Endothelial cell of umbilical vein (primary cell): ENCODE measurements at places on chromosomes 16 and 17.

- no peak for DNase-seq
These were observed 176.7 kb downstream of the ABCC12 start for GRCh38 chr16:47979164-47979520.

GRCh38 chr17:2691069-2691871 is 20.3 kb downstream of the CLUH start:
- no peak for DNase-seq

DNA sequence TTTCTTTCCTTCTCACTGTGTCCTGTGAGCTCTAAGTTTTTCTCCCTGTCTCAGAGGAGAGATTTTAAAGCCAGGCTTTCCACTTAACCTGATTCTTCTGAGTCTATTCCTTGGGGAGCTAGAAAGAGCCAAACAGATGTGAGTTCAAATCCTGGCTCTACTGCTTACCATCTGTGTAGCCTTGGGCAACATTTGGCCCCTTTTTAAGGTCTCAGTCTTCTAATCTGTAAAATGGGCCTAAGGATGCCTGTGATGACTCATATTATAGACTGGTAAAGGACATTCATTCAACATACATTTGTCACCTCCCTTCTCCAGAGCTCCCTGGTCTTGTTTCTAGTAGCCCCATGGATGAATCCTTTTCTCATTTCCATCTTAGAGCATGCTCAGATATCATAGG is 304.0 kb downstream of the SHISA9 start:
- DNase-seq, result no peak

DNA sequence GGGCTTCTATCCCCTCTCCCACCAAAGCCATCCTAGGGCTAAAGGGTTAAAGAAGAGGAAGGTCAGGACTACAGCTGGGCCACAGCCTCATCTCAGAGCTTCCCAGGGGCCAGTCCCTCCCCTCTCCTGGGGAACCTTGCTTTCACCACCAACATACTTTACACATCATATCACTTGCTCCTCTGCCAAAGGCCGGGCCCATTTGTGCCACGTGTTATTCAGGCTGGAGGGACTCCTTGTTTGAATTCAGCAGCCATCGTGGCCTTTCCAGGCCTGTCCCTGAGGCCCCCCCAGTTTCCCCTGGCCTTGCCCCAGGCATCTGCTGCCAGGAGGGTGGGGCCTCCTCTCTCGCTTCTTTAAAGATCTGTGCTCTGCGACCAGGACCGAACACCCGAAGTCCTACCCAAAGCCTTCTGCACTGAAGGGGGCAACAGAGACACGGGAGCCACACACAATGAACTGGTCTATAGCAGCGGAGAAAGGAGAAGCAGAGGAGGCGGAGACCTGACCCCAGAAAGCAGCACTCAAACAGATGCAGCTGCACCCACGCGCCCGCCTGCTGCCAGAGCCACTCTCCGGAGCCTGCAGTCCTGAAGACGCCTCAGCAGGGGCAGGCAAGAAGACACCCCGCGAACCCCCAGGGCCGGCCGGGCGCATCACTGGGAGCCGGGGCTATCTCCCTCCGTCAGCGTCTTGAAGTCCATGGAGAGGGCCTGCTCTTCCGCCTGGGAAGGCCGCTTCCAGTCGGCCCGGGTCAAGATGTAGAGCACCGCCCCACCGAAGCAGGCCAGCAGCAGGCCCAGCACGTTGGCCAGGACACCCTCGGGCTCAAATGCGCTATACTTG is 12.1 kb downstream of the CYB561 start:
- no peak for DNase-seq

- no peak for DNase-seq
These were observed 7.3 kb upstream of the BCAR1 start for GRCh38 chr16:75258807-75259141.

DNA sequence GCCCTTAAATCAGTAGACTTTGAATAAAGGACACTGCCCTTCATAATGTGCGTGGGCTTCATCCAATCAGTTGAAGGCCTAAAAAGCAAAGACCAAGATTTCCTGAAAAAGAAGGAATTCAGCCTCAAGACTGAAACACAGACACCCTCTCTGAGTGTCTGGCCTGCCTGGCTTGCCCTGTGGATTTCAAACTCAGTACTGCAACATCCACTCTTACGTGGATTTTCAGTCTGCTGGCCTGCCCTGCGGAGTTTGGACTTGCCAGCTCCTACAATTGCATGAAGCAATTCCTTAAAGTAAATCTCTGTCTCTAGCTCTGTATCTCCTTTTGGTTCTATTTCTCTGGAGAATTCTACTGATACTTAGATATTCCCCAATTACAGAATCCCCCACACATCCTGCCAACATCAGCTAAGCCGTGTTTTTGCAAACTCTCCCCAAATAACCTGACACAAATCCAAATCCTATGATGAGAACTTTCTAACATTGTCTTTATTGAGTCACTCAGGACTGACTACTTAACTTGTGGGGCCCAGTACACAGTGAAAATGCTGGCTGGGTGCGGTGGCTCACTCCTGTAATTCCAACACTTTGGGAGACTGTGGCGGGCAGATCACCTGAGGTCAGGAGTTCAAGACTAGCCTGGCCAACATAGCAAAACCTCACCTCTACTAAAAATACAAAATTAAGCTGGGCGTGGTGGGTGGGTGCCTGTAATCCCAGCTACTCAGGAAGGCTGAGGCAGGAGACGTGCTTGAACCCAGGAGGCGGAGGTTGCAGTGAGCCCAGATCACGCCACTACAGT is 7.2 kb upstream of the TNFRSF17 start:
- DNase-seq, result no peak

GRCh38 chr16:3283543-3284447 is 504 bp downstream of the ZNF263 start:
- DNase-seq, result peak; percentile 19

DNA sequence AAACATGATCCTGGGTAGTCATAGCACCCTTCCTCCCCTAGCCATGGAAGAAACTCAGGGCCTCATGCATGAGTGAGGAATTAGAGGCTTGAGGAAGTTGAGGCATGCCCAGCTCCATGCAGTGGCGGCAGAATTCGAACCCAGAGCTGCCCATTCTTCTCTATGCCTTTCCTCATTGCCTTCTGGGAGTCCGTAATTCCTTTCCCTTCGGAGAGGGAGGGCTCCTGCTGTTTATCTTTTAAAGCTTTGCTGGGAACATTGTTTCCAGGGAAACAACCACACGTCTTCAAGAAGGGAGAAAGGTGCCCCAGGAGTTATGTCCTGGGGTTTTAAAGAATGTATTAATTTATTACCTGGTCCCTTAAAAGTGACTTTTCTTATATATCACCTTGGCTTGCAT is 8.5 kb downstream of the CRISPLD2 start:
- DNase-seq, result no peak

- DNase-seq, result no peak
These were observed 34.9 kb downstream of the CD300LF start for GRCh38 chr17:74677558-74678466.

DNA sequence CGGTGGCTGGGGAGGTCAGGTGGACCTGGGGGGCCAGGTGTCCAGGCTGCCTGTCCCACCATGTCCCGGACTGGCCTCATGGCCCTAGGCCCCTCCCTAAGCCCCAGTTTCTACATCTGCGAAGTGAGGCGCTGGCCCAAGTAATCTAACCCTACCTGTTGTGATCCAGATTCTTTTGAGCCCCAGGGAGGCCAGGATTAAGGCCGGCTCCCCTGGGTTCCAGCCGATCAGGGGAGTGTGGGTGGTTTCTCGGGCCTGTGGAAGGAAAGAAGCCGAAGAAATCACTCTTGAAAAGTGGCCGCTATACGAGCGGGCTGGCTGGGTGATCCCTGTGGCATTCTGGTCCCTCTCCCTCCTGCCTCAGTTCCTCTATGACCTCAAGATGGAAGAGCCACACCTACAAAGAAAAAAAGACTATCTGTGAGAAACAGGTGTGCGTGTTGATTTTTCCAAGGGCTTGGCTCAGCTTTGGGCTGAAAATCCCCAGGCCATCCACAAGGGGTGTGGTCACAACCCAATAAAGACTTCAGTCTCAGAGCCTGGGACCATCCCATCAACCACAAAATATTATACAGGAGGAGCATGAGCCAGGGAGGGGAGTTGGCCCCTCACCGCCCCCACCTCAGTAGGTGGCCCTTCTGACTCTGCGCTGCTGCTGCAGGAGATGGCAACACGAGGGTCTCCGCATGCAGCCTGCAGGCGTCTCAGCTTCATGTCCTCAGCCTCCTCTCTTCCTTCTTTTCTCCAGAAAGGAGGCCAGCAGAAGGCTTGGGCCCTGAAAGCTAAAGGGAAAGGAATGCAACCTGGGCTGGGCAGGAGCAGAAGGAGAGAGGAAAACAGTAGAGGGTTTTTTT is 20.3 kb downstream of the GPR142 start:
- DNase-seq, result no peak

GRCh38 chr17:53687324-53687723 is 135.4 kb upstream of the KIF2B start:
- DNase-seq, result no peak

DNA sequence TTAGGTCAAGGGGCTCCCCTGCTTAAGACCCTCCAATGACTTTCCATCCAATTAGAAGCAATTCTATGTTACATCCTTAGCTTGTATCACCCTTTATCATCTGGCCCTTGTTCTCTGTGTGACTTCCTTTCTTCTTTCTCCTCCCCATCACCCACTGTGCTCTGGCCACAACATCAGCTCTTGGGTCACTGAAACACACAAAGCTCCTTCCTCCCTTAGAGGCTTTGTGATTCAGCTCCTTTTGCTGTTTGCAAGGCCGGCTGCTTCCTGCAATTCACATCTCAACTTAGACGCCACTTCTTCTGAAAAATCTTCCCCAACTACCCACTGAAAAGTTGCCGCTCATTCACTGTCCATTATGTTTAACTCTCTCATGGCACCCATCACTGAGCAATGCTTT is 130.9 kb upstream of the CACNG3 start:
- no peak for DNase-seq

DNA sequence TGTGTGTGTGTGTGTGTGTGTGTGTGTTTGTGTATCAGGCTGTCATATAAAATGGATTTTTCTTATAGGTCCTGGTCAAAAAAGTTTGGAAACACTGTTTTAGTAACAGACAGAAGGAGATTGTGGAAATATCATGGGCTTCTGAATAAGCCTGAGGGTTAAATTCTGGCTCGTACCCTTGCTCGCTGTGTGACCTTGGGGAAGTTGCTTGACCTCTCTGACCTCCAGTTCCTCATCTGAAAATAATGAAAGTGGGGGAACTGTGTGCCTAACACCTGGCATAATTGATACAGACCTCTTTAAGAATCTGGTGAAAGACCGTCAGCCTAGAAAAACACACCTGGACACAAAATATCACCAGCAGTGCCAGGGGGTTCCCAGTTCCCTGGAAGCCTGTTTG is 25.6 kb upstream of the PIK3R6 start:
- no peak for DNase-seq

- DNase-seq, result no peak
These were observed 10.1 kb downstream of the HIRIP3 start for GRCh38 chr16:29985271-29985811.

- no peak for DNase-seq
These were observed 2.4 kb downstream of the RHBDF2 start for GRCh38 chr17:76498876-76499251.

- DNase-seq, result no peak
These were observed 30.3 kb downstream of the ALDH3A2 start for GRCh38 chr17:19678581-19679453.

- peak; percentile 70 for DNase-seq
These were observed 1.2 kb downstream of the HCRT start for GRCh38 chr17:42183741-42184711.

GRCh38 chr17:44661835-44662234 is 5.6 kb downstream of the MEIOC start:
- DNase-seq, result no peak

- no peak for DNase-seq
These were observed 14.3 kb downstream of the KATNIP start for GRCh38 chr16:27564224-27564623.

DNA sequence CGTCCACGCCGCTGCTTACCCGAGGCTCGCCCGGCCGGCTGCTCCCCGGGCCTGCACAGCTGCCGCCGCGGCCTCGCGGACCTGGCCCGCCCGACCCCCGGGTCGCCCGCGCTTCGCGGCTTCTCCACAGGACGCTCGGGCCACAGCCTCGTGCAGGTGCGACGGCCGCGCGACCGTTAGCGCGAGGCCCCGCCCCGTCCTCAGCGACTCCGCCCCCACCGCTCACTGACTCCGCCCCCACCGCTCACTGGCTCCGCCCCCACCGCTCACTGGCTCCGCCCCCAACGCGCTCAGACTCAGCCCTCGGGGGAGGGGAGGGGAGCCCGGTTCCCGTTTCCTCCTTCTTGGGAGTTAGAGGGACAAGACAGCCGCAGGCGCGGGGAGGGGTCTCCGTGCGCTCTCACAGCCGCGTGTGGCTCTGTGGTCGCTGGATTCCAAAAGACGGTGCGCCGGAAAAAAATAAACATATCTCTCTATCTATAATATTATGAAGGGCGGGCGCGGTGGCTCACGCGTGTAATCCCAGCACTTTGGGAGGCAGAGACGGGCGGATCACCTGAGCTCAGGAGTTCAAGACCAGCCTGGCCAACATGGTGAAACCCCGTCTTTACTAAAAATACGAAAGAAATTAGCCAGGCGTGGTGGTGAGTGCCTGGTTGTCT is at the start of gene MEIOB:
TSS of gene MEIOB (minus strand) at position 191 of the 662 bp plus-strand sequence. CDS start 3,989 bp downstream, outside the sequence.
- DNase-seq, result peak; percentile 16

DNA sequence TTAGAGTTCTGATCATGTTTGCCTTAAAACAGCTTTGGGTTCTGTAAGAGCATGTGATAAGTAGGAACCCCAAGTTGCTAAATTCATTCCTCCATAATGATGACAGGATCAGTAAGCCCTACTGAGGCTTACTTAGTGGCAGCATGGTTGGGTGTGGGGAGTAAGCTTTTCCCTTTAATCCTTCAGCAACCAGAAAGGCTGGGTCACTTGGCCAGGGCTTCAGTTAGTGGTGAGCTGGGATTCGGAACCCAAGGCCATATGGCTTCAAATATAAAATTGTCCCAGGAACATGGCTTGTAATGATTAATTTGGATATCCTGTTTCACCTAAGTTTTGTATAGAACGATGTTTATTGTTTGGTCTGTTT is 850 bp downstream of the GINS3 start:
- no peak for DNase-seq

- no peak for DNase-seq
These were observed 754.6 kb upstream of the EEF2KMT start for GRCh38 chr16:5852151-5852550.

DNA sequence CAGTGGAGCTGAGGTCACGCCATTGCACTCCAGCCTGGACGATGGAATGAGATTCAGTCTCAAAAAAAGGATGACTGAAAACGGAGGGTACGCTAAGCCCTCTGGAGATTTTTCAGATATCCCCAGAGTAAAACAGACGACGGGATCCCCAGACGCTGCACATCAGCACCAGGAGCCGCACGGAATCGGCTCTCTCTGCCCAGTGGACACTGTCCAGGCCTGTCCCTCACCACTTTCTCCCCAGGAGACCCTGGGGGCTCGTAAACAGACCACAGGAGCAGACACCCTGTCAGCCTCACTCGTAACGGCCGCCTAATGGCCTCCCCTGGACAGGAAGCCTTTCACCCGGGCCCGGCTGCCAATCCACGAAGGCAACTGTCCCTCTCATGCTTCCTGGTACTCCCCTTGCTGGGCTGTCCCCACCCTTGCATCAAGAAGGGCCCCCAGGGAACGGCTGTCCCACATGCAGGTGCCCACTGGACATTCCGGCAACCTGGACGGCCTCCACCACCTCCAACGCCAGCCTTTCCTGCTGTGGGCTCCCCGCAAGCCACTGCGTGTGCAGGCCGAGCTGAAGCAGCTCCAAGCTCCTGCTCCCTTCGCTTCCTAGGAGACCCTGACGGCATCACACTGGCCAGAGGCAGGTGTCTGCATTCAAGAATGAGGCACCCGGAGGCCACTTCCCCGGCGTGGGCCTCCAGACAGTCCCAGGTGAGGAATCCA is 74.3 kb downstream of the TIMM22 start:
- DNase-seq, result no peak

- DNase-seq, result peak; percentile 43
These were observed 12.9 kb downstream of the CMIP start for GRCh38 chr16:81457326-81458133.
